ENCODE measurements at places on chromosomes 1 and 21.

GRCh38 chr21:28237661-28238060 lies 755.0 kb downstream of the LTN1 start:
- no peak for DNase-seq

DNA sequence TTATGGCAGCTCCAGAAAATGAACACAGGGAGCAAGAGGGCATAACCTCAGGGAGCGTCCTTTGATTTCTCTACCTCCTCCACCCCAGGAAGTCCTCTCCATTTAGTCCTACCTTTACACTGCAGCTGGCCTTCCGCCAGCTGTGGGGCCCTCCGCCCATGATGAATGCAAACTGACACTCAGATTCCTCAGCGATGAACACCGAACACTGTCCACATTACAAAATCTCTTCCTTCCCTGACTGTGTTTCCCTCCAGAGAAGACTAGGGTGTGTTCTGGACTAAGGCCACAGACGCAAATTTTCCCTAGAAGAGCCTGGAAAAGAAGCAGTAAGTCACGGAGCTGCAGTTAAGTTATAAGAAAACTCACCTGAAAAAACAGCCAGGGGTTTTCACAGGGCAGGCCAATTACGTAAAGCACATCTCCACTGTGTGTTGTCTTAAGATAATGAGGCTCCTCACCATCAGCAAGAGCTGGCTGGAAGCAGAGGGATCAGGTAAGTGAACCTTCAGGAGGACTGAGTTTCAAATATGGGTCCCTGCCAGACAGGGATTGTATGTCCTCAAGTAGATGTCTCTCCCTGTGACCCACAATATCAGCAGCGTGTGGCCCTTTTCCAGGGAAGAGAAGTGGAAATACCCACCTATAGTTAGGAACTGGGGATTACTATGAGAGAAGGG lies 46.3 kb upstream of the ATP1B1 start:
- no peak for DNase-seq

DNA sequence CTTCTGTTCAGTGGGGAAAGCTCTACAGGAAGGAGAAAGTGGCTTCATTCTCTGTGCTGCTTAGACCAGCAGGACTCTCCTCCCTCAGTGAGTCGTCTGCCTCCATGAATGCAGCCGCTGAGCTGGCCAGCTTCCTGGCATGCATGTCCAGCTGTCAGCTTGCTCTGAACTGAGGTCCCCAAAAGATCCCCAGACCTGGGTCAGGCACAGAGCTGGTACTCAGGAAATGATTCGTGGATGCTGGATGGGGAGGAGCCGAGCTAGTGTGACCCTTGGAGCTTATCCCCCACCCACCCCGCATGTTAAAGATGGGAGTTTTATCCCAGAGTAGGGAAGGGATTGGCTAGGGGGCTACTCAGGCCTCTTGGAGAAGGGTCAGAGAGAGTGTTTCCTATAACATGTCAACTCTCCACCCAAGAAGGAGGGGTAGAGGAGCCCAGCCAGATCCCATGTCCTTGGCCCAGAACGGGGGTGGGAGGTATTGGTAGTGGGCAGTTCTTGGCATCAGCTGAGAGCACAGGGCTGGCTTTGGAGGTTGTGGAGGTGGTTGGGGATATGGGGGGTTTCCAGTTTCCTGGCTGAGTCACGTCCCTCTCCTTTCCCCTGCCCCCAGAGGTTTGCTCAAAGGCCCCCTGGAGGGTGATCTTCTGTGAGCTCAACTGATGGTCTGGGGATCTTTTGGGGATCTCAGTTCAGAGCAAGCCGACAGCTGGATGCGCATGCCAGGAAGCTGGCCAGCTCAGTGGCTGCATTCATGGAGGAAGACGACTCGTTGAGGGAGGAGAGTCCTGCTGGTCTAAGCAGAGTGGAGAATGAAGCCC lies 110.1 kb downstream of the FOXD2 start:
- DNase-seq: no peak

GRCh38 chr21:33751120-33751519 lies 108.8 kb downstream of the ITSN1 start:
- no peak for DNase-seq

DNA sequence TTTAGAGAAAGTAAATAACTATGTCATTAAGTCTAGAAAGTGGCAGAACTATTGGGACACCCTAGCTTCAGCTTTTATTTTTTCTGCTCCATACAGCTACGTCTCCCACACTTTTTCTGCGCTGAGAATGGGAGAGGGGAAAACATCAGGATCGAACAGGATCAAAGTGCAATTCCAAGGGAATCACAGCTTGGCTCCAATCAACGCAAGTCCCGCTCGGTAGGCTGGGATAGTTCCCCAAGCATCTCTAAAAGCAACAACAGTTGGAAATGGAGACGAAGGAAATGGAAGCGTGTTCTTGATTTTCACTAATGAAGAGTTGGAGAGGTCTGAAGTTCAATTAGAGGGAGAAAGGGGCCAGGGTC lies 536 bp downstream of the HMGCL start:
- no peak for DNase-seq

DNA sequence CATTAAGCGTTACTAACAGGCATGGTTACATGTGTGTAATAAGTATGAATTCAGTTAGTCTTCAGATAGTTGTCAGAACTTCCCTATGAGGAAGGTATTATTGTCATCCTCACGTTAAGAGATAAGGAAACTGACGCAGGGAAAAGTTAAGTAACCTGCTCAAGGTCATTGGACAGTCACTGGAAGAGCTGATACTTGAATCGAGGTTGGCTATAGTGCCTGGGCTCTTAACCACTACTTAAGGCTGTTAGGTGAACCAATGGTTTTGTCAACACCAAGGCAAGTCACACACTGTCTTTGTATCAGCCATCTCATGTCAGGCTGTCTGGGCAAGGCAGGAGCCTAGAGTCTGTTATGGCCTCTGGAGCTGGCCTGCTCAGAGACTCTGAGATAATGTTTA lies 16.2 kb downstream of the MFSD2A start:
- no peak for DNase-seq

DNA sequence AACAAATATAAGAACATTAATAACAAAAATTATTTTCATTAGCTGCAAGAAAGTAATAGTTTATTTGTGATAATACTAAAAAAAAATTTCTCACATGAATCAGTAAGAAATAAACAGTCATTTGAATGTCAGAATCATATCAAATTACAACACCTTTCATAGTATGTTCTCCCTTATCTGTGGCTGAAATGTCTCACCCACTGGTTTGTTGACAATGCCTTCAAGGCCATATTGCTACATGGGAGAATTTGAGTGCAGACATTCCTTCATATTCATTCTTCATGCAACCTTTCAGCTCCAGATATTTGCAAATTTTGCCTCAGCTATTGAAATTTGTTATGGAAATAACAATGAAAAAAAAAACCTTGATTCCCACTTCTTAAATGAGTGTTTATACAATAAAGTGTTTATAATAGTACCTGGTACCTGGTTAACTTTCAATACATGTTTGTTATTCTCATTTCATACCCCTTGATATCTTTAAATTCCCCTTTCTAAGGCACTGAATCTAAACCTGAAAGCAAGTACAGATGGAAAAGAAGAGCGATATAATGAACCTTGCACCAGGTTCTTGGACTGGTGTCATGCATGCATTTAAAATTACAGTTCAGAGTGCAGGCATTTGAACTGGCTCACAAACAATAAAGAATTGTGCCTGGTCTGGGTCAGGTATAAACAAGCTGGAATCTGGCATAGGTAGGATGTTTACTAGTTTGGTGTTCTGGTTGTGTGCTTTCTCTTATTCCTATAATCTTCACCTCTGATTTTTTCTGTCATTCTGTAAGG lies 242.2 kb upstream of the ADGRL2 start:
- no peak for DNase-seq

- DNase-seq: no peak
Measured at GRCh38 chr1:116911188-116911553, 1.5 kb downstream of the PTGFRN start.

DNA sequence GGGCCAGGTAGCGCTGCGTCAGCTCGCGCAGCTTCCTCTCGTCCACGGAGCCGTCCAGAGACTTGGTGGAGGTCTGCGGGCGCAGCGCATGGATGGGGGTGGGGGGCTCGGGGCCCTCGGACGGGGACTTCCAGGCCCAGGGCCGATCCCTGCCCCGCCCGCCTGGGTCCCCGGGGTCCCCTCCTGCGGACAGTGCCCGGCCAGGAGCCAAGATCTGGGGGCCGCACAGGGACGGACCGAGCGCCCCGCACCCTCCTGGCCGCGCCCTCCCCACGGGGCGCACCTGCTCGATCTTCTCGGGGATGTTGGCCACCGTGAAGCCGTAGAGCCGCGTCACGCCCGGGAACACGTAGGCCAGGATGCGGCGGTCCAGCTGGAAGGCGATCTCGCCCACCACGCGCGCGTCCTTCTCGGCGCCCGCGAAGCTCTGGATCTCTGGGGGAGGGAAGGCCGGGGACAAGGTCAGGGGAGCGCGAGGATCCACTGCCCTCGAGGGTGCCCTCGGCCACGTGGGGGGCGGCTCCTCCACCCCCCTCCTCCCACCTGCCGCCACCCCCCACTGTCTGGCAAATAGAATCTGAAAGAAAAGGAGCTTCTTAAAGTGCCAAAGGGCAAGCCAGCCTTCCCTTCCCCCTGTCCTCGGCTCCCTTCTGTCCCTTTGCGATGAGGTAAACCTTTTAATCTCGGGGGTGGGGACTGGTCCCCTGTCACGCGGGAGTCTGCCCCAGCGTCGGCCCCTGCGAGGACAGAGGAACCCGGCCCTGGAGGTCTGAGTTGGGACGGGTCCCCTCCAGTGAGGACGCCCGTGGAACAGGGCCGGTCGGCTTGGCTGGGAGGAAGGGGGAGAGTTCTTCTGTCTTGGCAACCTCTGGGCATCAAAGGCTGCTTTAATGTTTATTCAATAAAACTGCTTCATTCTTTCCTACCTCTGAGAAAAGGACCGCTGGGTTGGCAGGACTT lies 6.5 kb upstream of the FTCD start:
- DNase-seq: no peak

DNA sequence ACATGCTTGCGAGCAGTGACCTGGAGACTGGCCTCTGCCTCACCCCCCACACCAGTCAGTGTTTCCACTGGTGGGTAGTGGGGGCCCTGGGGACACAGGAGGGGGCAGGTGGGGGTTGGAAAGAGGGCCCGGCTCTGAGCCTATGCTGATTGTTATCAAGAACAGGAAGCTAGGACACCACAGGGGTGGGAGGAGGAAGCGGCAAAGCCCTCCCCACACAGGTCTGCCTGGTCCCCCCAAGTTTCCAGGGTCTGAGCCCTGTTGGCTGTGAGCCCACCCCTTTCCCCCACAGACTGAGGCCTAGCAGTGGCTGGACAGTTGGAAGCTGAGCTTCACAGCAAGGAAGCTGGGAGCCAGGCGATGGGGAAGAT lies 1.6 kb upstream of the PTPN7 start:
- no peak for DNase-seq

DNA sequence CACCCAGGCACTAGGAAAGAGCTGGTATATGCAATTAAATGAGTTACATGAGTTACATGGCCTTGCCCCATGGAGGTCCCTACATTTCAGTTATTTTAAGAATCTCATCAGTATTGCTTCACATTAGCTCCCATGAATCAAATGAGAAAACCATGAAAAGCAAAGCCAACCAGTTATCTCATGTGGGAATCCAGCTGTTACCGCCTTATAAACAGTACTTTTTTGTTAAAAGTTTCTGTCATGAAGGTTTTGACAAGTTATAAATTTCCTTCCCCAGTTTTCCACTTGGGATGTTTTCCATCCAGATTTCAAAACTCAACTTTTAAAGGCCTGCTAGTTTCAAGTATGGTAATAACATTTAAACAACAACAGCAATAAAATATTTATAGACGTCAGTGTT lies 544.8 kb downstream of the NUF2 start:
- DNase-seq: no peak

DNA sequence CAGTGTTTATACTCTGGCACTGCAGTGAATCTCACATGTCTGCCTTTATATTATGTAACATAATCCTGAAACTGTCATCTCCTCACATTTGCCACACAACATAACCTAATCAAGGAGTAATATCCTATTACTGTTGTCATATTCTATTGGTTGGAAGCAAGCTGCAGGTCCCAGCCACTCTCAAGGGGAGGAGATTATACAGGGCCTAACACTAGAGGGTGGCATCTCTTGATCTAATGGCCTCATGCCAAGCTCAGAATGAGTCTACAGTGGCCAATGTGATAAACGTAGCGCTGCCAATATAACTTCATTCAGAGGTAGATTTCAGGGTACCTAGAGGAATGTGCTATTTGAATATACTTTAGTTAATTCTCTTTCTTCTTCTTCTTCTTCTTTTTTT lies 166.8 kb downstream of the BACH1 start:
- no peak for DNase-seq

- no peak for DNase-seq
Measured at GRCh38 chr21:42319376-42319775, 4.2 kb upstream of the TFF3 start.

- peak; percentile 73 for DNase-seq
Measured at GRCh38 chr1:158999316-159000069, 10.2 kb upstream of the IFI16 start.

GRCh38 chr1:151059109-151060006 lies at the start of gene CDC42SE1:
Gene CDC42SE1, minus strand, starts transcription at chr1:151059622. Its CDS starts 3,892 bp downstream, at chr1:151055730.
- DNase-seq: no peak

DNA sequence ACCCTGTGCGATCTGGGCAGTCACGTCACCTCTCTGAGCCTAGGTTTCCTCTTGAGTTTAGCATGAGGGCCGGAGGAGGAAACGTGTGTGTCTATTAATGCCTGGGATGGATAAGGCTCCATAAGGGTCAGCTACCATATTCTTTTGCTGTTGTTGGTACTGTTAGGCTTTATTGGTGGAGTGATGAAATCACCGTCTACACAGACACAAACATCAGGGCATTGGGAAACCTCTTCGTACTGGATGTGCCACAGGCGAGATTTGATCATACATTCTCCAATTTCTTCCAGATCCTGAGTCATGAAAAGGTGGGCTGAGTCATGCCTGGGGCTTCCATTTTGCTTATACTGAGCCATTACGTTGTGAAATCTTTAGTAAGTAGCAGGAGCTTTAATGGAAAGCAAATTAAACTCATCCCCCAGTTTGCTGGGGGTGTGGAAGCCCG lies 24.9 kb upstream of the GRHL3 start:
- DNase-seq: peak; percentile 97

DNA sequence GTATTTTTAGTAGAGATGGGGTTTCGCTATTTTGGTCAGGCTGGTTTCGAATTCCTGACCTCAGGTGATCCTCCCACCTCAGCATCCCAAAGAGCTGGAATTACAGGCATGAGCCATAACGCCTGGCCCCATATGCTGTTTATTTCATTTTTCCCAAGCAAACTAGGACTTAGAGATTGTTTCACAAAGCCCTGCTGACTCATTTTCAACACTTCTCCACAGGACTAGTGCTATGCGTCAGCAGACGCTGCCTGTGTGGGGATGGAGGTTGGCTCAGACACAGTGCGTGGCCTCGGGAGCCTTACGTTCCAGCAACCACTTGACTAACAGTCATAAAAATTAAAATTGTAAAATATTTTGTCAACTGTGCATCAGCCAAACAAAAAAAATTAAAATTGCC lies 22.7 kb downstream of the PKNOX1 start:
- peak; percentile 92 for DNase-seq
